COLO829 (cell line): ENCODE measurements at places on chromosomes 1 and 21.

DNA sequence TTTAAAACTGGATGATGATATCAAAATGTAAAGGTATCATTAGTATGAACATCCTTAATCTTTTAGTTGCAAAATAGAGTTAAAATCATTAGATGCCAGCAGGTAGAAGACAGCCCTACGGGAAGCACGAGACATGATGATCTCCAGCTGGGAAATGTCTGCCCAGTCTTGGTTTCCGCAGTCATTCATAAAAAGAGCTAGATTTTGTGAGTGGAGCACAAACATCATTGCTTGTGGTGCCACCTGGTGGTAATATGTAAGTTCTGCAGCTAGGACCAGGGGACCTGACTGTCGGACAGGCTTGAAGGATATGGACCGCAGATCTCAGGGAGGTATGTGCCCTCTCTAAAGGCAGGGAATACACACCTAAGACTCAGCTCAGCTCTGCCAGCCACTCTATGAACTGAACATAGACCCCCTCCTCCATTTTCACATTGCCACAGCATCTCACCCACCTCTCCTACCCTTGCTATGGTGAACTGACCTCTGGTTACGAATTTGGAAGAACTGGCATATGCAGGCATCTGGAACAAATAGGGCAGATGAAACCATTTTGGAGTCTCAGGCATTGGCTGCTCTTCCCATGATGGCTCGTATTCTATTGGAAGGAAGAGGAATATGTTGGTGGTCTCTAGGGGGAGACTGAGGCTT lies 9.2 kb downstream of the FCMR start:
- peak; percentile 92 for DNase-seq

DNA sequence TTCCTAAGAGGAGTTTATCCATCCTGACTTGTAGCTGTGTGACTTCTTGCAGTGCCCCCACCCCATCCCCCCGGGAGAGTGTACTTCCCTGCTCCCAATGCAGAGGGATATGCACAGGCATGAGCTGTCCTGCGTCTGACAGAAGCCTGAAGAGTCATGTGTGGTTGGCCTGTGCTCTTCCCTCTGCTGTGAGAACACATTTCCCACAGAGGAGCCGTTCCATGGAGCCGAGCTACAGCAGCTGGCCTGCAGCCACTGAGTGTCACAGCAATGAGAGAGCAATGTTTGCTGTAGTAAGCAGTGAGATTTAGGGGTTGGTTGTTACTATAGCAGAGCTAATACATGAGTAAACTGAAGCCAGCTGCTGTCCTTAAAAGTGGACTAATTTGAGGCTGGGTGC lies 22.0 kb downstream of the PARS2 start:
- DNase-seq: no peak

DNA sequence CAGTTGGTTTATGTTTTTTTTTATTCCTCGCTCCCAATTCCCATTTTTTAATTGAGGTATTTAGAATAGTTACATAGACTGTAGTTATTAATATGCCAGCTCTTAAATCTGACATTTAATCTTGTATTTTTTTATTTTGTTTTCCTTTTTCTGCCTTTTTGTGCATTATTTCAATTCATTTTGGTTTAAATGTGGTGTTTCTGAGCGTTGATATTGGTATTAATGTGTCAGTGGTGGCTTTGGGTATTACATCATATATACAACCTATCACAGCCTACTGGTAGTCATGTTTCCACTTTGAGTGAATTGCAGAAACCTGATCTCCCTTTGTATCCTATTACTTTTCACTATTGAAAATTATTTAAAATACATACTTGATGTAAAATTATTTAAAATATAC lies 1027.3 kb downstream of the KCNT2 start:
- DNase-seq: no peak

- DNase-seq: no peak
These were observed 238.2 kb downstream of the GRIK3 start for GRCh38 chr1:36796106-36796590.

- DNase-seq: no peak
These were observed 23.3 kb upstream of the ARTN start for GRCh38 chr1:43910343-43910742.

DNA sequence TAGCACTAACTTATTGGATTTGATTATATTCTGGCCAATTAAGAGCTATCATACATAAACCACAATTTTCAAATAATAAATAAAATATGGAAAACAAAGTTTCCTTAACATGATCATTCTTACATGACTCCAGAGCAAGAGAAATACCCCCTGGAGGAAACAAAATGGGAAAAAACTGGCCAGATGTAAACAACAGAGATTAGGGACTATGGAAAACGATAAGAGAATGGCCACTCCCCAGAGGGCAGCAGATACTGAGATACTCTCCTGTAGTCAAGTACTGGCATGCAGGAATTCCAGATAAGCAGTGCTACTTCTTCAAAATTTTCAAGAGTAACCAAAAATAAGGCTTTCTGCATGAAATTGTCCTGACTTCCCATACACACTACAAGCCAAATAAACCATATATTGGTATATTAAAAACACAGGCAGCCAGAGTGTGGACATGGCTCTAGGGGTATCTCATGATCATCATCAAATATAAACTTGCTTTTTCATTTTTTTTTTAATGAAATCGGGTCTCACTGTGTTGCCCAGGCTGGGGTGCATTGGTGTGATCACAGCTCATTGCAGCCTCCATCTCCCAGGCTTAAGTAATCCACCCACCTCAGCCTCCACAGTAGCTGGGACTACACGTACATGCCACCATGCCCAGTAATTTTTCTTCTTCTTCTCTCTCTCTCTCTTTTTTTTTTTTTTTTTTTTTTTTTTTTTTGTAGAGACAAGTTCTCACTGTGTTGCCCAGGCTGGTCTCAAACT lies 118.5 kb downstream of the EIF4G3 start:
- DNase-seq: no peak

- no peak for DNase-seq
These were observed 19.4 kb downstream of the CTXND2 start for GRCh38 chr1:150906329-150906728.
